ENCODE measurements at places on chromosomes 13 and 19.
A peak's percentile ranks its signal among the peaks of the same experiment; 100 is the strongest.

DNA sequence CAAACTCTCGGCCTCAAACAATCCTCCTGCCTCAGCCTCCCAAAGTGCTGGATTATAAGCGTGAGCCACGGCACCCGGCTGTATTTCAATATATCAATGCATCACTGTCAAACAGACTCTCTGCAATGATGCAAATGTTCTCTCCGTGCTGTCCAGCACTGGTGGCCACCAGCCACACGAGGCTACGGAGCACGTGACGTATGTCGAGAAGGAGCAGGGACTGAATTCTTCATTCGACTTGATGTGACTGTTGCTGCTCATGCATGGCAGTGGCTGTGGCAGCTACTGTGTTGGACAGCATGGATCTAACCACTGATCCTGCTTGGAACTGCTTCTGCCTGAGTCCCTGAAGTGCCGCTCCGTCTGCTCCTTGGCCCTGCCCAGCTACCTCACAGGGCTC lies 9.8 kb downstream of the LRRC4B start:
- DNase-seq = no peak

DNA sequence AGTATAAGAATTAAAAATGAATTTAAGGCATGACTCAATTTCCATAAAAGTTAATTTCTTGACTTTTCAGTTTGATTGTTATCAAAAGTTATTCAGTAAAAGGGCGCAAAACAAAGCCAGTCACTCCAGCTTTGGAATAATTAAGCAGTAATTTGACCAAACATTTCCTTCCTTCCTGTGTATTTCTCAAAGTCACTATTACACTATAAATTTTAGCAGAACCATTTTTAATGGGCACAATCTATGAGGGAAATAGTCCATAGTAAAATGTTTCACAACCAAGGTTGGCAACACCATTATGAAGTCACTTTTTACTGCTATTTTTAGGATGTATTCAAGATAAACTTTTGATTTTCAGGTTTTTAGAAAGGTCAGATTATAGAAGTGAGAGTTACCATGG lies 91.0 kb downstream of the DACH1 start:
- DNase-seq = no peak

DNA sequence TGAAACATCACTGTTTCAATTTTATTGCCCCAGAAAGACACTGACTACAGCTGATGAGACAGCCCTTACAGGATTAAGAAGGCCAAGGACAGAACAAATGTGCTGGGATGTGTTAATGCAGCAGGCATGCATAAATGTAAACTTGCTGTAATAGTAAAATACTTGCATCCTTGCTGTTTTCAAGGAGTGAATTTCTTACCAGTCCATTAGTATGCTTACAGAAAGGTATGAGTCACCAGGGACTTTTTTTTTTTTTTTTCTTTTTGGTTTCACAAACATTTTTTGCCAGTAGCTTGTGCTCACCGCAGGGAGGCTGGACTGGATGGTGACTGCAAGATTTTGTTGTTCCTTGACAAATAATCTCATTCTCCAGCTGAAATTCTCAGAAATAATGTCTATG lies 55.1 kb downstream of the GPR180 start:
- no peak for DNase-seq

DNA sequence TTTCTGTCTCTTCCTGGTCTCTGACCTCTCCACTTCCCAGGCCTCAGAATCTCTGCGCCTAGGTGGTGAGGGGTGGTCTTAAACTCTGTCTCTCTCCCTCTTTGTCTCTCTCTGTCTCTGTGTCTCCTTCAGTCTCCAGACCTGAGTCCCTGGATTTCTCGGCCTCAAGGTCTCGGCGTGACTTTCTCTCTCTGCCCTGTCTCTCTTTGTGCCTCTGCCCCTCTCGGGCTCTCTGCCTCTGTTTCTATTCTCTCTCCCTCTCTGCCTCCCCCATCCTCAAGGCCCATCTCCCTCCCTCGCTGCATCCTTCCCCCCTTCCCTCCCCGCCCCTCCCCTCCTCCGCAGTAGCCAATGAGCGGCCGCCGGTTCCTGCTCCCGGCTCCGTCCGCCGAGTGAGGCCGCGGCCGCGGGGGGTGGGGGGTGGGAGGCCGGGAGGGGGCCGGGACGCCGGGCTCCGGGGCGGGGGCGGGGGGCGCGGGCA lies at the start of gene CACNG7:
Gene CACNG7, plus strand, starts transcription at position 344 of the 481 bp plus-strand sequence. CDS start 3,554 bp downstream, outside the sequence.
- peak; percentile 31 for DNase-seq

DNA sequence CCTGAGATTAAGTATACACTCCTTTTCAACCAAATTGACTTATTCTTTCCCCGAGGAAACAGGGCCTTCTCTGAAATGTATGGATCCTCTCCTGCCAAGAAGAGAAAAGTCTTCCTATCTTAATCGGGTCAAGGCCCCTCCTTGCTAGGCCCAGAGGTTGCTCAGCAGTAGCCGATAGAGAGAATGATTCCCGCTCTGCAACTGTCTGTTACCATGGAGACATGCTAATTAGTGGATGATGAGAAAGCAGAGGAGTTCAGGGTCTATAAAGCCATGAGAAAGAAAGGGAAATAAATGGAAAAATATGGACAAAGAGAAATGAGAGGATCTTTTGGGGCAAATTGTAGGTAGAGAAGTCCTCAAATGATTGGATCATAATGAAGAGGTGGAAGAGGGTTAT lies 103.5 kb downstream of the POU4F1 start:
- DNase-seq = no peak

DNA sequence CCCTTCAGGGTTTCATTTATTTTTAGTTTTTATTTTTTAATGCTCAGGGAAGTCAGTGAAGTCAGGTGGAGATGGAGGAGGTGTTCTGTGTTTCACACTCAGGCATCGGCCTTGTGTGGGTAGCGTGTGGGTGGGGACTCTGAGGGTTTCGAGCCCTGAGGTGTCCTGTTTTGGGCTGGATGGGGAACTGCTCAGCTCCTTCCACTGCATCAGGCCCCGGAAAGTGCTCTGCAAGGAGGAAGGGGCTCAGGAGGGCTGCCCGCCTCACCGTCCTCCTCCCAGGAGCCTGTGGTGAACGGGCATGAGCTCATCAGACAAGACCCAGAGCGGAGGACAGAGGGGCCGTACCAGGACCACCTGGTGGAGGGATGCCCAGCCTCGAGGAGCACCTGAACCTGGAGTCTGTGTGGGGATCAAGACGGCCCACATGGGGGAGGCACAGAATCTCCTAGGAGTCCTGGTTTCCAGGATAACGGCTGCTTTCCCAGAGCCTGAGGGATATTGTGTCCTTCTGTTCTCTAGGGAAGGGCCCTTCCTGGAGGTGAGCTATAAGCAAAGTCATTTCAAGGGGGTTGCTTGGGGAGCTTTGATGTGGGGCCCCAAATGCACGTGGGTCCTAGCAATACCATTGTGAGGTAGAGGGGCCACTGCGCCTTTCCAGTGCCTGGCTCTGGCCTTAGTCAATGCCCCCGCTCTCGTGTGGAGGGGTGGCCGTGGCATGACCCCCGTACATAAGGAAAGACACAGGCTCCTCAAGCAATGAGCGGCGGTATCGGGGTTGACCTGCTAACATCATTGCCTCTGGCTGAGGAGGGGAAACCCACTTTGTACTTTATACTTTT lies 13.5 kb upstream of the GAS6 start:
- no peak for DNase-seq

- DNase-seq = no peak
Observed at GRCh38 chr13:19184176-19184575, 2.6 kb upstream of the TUBA3C start.

- DNase-seq = no peak
Observed at GRCh38 chr13:112622375-112622774, 34.4 kb upstream of the TUBGCP3 start.

DNA sequence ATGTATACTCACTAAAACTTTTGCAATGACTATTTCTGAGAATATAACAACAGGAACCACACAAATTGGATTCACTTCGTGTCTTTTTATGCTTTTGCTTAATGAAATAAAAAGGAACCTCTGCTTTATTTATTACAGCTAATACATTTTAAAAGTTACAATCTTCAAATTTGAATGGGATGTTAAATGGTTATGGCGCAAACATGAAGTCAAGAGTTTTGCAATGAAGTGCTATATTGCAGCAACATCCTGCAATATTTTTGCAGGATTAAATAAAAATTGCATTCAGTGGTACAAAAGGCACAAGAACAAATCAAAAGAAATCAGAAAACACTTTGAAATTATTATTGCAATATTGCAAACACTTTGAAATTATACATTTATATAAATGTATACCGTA lies 1519.0 kb upstream of the MIR17HG start:
- DNase-seq = no peak

GRCh38 chr13:112955271-112955937 lies 13.6 kb upstream of the MCF2L start:
- no peak for DNase-seq

DNA sequence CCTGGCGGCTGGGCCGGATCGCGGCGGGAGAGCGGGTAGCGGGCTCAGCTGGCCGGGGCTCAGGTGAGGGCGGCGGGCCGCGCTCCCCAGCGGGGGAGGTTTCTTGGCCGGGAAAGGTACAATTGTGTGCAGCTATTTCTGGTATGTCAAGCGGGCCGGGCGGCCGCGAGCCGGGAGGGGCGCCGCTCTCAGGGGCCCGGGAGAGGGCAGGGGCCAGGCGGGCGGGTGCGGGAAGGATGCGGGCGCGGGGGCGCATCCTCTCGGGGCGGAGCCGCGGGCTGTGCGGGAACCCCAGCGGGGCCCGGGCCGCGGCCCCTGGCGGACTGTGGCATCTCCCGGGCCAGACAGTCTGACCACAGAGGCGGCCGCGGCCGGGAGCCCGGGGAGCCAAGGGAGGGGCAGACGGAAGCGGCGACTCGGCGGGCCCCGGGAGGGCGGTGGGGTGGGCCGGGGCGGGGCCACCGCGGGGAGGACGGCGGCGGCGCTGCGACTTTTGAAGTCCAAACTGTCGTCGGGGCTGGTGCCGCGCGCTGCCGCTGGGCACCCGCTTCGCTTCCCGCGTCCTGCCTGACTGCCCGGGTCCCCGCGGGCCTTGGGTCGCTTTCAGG lies at the start of gene LMO7:
Gene LMO7, plus strand, starts transcription at position 503 of the 608 bp plus-strand sequence. CDS start 328 bp downstream, outside the sequence.
- DNase-seq = no peak

GRCh38 chr13:89966524-89966923 lies 1381.0 kb upstream of the MIR17HG start:
- DNase-seq = no peak

DNA sequence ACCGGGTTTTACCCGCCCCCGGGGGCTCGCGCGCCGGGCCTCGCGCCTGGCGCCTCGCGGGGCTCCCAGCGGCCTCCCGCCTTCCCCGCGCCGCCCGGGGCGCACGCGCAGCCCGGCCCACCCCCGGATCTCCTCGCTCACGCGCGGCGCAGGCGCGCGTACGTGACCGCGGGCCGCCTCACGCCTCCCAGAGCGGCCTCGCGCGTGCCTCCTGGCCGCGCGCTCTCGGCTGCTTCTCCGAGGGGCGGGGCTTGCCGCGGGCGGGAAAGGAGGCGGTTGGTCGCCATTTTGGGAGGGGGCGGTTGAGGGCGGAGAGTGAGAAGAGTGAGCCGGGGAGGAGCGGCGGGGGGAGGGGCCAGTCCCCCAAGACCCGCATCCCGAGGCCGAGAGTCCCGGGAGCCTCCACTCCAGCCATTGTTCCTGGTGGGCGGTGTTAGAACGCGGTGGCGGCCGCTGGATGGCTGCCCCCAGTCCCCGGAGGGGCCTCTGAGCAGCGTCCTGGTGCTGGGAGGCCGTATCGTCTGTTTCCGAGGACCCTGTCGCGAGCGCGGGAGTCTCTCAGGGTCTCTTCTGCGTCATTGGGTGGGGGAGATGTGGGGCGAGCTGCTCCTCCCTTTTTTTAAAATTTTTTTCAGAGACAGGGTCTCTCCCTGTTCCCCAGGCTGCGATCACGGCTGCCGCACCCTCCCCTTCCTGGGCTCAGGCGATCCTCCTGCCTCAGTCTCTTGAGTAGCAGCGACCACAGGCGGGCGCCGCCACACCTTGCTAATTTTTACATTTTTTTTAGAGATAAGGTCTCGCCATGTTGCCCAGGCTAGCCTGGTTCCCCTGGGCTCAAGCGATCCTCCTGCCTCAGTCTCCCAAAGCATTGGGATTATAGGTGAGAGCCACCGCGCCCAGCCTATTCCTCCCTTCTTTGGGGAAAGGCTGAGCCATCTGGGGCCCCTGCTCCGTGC lies at the start of gene ZNF541:
Gene ZNF541, minus strand, starts transcription at position 78 of the 956 bp plus-strand sequence. CDS start 17,292 bp downstream, outside the sequence.
- peak; percentile 65 for DNase-seq

DNA sequence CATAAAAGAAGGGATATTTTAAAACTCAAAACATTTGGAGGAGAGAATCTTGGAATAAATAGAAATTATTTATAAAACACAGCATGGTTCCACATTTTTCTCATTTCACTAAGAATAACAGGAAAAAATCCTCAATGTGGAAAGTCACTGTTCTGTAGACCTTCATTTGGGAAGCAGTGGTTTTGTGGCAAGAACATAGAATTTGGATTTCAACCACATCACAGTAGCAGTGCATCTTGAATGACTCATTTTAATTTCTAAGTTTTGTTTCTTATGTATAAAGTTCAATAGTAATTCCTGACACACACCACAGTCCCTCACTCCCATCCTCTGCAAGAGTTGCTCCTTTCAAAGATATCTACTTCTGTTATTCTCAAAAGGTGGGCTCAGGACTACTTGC lies 264.0 kb downstream of the ENOX1 start:
- DNase-seq = no peak

DNA sequence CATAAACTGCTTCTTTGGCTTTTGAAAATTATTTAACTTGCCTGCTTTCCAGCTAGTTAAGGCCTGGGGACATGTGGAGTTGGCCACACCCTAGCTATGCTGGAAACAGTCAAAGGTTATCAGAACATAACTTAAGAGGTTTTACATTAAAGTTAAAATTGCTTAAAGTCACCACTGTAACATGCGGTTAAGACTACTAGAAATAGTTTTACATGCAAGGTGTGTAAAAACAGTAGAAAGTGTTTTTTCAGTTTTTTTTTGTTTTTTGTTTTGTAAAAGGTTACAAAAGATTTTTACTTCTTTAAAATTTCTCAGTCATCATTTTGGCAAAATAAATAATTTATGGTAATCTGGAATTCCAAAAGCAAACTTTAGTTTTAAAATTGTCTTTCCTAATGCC lies 763.1 kb downstream of the UQCRFS1 start:
- DNase-seq = no peak

- DNase-seq = no peak
Observed at GRCh38 chr13:95341441-95341840, 40.2 kb upstream of the ABCC4 start.

DNA sequence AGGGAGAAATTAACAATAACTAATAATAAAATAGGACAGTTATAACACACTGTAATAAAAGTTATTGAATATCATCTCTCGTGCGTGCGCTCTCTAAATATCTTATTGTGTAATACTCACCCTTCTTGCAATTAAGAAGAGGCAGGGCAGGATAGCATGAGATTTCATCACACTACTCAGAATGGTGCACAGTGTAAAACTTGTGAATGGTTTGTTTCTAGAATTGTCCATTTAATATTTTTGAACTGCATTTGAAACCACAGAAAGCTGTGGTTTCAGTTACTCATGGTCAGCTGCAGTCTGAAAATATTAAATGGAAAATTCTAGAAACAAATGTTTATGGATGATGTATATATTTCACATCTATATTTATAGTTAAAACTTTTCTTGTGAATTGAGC lies 161.1 kb downstream of the DCT start:
- DNase-seq = no peak

Data from nucleus accumbens (tissue), 56 donors.